Activated CD4-positive, alpha-beta T cell treated with anti-CD3 and anti-CD28 coated beads, Interleukin-2, Interleukin-6, amounts not matched to agents 100 ng/mL and 50 ng/mL, durations not matched to agents 16 hours and 8 hours (primary cell): ENCODE measurements at places on chromosomes 13 and 19.
A peak's percentile ranks its signal among the peaks of the same experiment; 100 is the strongest.

GRCh38 chr13:114047358-114047881, 73.5 kb upstream of the C13orf46 start:
- no peak for DNase-seq

GRCh38 chr13:30204564-30204963, 102.8 kb downstream of the KATNAL1 start:
- DNase-seq, result peak; percentile 29

DNA sequence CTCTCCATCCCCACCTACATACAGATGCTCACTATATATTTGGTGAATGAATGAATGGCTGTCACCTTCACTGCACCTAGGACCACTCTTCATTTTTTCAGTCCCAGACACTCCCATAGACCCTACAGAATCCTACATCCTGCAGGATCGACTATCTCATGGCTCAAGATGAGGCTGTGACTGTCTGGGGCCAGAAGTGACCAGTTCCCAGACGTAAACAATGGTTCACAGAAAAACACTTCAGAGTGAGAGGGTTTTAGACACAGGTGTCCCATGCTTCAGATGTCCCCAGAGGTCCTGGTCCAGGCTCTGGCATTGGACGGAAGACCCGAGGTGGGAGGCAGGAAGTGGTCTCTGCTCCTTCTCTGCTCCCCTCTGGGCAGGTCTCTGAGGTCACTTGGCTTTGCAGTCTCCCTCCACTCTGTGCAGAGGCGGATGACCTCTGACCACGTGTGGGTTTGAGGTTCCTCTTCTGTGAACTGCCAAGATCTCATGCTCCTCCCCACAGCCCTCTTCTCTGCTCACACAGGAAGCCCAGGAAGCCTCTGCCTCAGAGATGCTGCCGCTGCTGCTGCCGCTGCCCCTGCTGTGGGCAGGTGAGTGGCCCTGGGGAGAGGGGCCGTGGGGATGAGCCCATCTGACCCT, 24.9 kb downstream of the SIGLEC7 start:
- peak; percentile 48 for DNase-seq

- peak; percentile 70 for DNase-seq
These were observed 767 bp upstream of the GADD45B start for GRCh38 chr19:2475018-2475701.

DNA sequence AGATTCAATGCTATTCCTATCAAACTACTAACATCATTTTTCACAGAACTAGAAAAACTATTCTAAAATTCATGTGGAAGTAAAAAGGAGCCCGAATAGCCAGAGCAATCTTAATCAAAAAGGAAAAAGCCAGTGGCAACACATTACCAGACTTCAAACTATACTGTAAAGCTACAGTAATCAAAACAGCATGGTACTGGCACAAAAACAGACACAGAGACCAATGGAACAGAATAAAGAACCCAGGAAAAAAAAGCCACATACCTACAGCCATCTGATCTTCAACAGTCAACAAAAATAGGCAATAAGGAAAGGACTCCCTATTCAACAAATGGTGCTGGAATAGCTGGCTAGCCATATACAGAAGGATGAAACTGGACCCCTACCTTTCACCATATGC, 10.4 kb upstream of the SOHLH2 start:
- no peak for DNase-seq

DNA sequence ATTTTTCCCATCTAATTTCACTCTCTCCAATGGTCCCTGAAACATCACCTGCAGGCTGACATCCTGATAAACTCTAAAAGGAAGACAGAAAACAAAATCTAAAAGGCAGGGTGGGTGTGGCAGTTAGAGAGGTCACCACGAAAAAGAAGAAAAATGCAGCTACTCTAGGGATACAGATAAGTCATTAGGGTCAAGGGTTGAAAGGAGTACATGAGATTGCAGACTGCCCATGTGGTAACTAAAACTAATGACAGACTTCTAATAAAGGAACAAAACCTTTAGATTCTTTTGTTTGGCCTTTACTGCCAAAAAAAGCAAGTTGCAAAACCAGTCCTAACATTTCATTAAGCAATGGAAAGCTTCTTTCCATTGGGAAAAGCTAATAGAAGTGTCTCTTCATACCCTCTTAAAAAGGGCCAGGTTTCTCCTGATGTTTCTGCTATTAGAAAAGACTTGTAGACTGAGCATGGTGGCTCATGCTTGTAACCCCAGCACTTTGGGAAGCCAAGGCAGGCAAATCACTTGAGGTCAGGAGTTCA, 31.0 kb downstream of the THSD1 start:
- no peak for DNase-seq

DNA sequence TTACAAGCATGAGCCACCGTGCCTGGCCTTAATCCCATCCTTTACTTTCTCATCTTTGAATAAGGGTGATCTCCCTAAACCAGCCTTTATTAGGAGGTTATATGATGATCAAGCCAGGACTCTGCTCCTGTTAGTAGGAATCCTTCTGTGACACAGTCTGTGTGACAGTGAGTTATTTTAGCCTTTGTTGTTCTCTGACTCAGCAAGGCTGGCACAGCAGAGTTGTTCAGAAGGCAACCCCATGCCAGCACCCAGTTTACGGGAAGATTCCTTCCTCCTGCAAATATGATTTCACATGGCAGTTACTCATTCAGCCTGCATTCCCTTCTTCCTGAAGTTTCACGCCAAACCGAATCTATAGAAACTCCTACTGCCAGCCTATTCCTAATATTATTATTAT, 10.5 kb upstream of the MIER2 start:
- no peak for DNase-seq

GRCh38 chr13:25248071-25248470, 39.2 kb downstream of the MTMR6 start:
- no peak for DNase-seq

DNA sequence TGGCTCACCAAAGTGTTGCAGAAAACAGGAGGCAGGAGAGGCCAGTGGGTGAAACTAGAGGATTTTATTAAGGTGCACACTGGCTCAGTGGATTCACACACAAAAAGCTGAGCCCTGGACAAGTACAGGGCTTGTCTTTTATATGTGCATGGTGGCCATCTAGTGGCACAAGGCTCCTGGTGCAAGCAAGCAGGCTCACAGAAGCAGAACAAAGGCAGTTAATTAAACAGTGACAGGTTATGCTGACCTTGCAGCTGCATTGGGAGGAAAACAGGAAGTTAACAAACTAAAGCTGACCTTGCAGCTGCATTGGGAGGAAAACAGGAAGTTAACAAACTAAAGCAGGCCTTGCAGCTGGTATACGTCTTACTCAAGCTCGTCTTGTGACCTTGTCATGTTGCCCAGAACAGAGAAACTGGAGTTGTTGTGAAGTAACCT, 65.3 kb upstream of the ZNF681 start:
- peak; percentile 41 for DNase-seq

GRCh38 chr19:48121909-48122371, 11.3 kb upstream of the PLA2G4C start:
- peak; percentile 25 for DNase-seq

GRCh38 chr13:98517576-98518310, 59.2 kb downstream of the STK24 start:
- DNase-seq, result peak; percentile 72

DNA sequence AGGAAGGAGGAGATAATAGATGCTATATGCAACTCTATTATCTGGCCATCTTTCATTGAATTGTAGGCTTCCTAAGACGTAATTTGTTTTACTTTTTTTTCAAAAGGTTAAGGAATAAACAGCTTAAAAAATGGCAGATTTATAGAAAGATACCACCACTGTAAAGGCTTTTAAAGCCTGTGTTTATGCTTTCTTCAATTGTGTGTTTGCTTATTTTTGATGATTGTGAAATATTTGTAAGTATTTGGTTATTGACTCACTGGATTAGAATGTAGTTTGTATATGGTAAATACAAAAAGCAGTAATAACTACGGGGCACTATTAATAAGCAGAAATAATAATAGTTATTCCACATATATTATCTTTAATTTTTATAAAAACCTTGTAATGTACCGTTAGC, 437.9 kb downstream of the KLF5 start:
- no peak for DNase-seq

GRCh38 chr19:51807111-51807701, 12.2 kb downstream of the FPR3 start:
- no peak for DNase-seq

GRCh38 chr19:18021121-18021755, 13.3 kb downstream of the ARRDC2 start:
- peak; percentile 51 for DNase-seq

- no peak for DNase-seq
These were observed 6.8 kb upstream of the ERF start for GRCh38 chr19:42261763-42262162.

- no peak for DNase-seq
These were observed 47.9 kb downstream of the ZNF99 start for GRCh38 chr19:22735911-22736645.

DNA sequence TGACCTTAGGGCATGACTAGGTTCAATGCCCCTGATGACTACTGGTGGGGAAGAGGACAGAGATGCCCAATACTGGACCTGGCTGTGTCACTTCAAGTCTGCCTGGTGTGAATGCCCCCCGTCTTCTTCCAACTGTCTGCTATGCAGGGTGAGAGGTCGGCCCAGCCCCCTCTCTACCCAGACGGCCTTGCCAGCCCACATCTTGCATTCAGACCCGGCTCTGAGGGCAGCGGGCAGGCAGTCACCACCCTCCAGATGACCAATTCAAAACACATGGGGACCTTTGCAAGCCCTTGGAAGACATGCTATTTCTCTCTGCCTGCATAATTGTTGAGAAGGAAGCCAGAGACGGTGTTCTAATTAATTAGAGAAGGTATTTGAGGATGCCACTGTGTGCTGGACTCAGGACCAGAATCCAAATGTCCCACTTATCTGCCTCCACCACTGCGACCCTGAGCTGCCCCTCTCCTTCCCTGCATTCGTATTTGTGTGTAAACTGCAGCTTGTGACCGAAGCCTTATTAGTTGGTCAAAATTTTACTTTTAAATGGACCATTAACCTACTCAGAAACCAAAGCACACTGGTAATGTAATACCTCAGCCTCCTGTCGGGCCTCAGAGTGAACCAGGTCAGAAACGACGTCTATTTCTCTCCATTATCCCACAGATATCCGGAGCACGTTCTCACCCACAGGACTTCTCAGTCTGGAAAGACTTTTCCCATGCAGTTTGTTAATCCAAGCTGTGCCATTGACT, 407.0 kb downstream of the ZNF536 start:
- DNase-seq, result no peak

GRCh38 chr13:111467111-111467890, 146.9 kb downstream of the TEX29 start:
- no peak for DNase-seq

DNA sequence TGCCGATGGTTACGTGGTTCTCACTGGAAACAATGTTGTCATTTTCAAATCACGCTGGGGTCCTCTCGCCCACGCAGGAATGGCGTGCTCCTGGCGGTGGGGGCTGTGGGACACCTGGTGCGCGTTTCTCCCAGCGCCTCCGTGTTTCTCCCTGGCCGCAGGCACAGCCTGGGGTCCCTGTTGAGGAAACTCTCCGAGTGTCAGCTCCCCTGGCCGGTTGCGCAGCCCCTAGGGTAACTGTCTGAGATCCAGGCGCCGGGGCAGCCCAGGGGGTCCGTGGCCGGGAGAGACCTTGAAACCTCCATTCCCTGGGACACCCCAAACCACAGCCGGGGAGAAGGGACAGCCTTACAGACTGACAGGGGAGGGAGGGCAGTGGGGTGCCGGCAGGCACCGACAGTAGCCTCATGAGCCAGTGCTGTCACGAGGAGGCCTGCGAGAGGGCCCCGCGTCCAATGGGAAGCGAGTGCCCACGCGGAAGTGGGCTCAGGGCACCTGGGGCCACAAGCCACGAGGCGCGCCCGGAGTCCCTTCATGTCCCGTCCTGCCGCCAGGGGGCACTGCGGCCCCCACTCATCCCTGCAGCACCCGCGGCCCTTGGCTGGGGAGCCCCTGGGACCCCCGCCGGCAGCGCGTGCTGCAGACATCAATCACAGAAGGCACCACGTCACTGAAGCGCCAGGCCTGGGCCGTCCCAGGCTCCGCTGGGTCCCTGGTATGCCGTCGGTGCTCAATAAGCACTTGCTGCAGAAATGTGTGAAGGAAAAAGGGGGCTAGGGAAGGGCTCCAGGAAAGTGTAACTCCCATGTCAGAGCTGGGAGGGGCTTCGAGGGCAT, 9.5 kb downstream of the ADAMTSL5 start:
- peak; percentile 80 for DNase-seq

DNA sequence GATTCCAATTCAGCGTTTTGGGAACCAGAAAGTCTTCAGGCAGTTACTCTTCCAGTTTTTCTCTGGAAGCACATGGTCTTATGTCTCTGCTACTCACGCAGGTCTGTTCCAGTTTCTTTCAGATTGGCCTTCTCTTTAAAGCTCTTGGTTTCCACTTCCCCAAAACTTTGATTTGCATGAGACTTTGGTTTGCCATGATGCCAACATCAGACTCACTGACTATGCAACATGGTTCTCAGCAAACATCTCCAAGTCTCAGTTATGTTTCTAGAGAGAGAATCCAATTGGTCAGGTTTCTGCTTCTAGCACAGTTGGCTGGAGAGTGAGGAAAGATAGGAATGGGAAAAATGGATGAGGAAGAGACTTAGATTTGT, 3.1 kb downstream of the AKAP11 start:
- no peak for DNase-seq
